Astrocyte of the cerebellum (primary cell): ENCODE measurements at places on chromosomes 11 and 22.
A peak's percentile ranks its signal among the peaks of the same experiment; 100 is the strongest.

DNA sequence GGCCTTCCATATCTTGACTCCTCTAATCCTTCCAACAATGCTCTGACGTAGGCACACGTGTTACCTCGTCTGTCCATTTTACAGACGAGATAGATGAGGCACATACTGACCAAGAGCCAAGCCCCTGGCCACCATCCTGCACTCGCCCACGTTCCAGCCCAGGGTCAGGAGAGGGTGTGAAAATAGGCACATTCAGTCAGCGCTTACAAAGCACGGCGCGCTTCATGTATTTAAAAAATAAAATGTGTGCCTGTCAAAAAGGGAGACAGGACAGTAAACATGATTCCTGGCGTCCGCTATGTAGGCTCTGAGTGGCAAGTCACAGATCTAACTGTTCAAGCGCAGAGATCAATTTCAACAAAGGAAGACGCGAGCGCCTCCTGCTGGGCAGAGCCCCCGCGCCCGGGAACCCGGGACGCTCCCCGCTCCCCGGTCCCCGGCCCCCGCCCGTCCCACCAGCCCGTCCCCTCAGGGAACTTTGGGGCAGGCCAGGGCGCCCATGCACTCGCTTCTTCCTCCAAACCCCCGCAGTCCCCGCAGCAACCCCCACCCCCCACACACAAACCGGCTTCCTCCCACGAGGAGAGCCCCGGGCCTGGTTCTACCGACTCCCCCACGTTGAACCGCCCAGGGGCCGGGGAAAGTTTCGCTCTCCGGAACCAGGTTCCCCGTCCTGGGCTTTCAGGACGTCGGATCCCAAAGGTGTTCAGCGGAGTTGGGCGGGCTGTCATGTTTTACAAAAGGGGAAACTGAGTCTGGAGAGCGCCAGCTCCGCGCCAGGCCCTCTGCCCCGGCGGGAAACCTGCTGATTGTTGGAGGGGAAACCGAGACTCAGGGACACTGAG, 10.4 kb upstream of the C1QTNF6 start:
- DNase-seq: no peak

DNA sequence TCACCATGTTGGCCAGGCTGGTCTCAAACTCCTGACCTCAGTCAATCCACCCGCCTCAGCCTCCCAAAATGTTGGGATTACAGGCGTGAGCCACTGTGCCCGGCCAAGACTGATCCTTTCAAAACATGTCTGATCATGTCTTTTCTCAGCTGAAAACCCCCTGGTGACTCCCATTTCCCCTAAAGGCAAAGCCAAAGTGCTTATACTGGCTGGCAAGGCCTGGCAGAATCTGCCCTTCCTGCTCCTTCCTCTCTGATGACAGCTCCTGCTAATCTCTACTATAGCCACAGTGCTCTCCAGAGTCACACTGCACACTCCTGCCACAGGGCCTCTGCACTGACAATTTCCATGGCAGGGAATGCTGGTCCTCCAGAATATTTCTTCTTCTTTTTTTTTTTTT, 2.6 kb upstream of the MCHR1 start:
- DNase-seq: no peak

GRCh38 chr11:85485902-85486301, 141.2 kb downstream of the DLG2 start:
- DNase-seq: no peak

DNA sequence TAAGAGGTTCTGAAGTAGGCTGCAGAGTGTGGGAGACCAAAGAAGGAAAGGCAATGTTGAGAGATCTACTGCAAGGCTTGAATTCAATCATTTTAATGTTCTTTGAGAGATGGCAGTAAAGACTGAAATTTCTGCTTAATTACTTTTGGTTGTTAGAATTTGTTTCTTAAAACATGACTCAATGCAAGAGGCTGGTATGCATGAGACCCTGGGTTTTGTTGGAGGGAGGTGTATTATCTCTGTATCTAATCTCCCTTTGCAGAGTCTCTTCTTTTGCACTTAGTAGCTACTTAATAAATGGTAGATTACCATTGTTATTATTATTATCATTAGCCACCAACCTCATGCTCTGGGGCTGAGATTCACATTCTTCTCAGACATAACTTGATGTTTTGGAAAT, 87.4 kb upstream of the DRD2 start:
- DNase-seq: no peak

- no peak for DNase-seq
These were observed 59.1 kb upstream of the POU2AF2 start for GRCh38 chr11:111186308-111186915.

- no peak for DNase-seq
These were observed 82.6 kb downstream of the CYP2R1 start for GRCh38 chr11:14809466-14809865.

DNA sequence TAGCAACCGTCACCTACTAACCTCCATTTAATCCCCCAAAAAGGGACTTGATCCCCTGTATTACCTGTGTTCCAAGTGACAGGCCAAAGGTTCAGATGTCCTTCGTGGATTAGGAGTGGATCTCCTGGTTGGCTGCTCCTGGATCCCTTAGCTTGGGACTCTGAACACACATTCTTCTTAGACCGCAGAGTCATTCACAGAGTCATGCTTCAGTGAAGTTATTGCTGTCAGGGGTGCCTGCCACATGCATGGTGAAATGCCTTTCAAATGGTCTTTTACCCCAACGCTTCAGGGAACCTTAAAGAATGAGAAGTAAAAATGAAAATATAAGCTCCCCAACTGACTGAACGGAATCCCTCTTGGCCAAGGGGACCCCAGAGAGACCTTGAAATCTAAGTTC, 49.1 kb downstream of the ADAMTS8 start:
- DNase-seq: no peak

DNA sequence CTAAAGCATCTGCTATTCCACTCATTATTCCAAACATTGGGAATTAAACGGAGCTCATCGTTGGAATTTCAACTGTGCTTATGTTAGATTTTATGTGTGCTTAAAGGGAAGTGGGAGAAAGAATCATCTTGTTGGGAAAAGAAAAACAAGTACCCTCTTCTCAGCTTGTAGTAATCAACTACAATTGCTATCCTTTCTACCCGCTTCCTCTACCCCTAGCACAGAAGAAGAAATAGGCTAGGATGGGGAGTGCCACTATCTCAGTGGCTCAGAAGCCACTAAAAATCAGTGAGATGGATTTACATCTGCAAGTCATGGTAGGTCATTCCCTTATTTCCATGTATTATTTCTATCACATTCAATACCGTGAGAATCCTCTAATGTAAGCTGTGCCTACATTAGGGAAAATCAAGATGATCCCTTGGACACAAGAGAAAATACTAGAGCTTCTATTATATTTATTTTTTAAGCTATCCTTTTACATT, 97.9 kb upstream of the CD44 start:
- no peak for DNase-seq

DNA sequence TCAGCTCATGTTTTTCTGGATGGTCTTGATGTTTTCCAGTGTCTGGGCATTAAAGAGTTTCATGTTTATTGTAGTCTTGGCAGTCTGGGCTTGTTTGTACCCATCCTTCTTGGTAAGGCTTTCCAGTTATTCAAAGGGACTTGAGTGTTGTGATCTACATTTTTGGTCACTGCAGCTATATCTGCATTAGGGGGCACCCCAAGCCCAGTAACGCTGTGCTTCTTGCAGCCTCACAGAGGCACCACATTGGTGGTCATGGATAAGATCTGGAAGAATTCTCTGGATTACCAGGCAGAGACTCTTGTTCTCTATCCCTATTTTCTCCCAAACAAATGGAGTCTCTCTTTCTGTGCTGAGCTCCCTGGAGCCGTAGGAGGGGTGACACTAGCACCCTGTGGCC, 451.5 kb upstream of the FAT3 start:
- no peak for DNase-seq

GRCh38 chr11:75893251-75893650, 78.2 kb downstream of the UVRAG start:
- DNase-seq: no peak

DNA sequence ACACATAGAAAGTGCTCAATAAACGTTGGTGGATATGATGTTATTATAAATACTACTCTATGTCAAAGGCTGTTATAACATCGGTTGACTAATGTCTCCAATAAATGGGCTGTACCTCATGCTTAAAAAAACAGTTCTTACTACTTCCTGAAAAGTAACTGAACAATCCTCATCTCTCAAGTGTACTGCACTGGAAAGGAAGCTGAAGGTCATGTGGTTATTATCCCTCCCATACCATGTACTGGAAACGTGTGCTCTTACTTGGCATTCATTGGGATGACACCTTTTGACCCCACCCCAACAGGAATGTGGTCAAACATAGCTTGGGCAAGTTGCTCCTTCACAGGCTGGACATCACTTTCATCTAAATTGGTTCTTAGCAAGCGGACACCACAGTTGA, 10.6 kb downstream of the RTCB start:
- no peak for DNase-seq

GRCh38 chr11:77968337-77968736, 26.1 kb downstream of the INTS4 start:
- no peak for DNase-seq

DNA sequence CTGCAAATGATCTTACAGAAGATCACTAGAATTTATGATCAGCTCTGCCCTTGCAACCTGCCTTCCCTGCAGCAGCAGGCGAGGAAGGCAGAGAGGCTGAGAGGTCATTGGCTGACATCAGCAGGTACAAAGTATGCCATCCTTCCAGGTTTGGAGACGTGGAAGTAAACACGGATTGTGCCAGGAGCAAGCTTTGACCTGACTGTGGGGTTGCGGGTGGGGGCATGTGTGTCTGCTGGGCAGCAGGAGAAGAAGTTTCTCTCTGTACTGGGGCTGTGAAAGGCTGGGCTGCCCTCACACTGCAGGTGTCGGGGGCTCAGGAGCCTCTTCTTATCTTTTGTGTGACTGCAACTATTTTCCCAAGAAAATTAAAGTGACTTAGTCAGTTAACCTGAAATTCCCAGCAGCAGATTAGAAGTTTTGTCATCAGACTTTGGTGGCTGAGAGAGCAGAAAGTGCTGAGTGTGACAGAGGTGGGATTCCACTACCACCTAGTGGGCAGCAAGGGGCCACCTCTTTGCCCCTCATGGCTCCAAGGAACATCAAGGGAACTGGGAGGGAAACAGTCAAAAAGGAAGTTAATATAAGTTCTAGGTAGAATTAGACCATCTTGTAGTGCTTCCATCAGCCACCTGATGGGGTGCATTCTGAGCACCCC, 565.9 kb downstream of the ETS1 start:
- no peak for DNase-seq

- no peak for DNase-seq
These were observed 12.4 kb upstream of the DSCAML1 start for GRCh38 chr11:117809236-117810055.

DNA sequence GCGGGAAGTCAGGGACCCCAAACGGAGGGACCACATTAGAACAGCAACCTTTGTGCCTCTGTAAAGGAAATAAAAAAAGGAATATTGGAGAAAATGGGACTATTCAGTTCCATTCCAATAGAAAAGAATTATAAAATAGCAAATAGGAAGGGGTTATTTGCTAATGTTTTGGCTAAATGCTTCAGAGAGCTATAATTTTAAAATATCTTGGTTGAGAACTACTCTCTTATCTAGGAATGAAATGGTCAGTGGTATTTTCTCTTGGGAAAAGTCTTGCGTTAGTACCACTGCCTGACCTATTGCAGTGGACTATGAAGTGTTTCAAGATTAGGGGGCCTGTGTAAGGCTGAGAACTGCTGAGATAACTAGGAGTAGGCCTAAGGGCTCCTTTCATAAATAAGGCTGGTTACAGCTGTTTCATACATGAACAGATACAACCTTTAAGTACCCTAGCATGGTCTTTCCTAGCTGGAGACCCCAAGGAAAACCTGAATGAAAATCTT, 6.9 kb upstream of the WEE1 start:
- DNase-seq: no peak

- DNase-seq: no peak
These were observed 3.0 kb downstream of the ME3 start for GRCh38 chr11:86669424-86669823.

DNA sequence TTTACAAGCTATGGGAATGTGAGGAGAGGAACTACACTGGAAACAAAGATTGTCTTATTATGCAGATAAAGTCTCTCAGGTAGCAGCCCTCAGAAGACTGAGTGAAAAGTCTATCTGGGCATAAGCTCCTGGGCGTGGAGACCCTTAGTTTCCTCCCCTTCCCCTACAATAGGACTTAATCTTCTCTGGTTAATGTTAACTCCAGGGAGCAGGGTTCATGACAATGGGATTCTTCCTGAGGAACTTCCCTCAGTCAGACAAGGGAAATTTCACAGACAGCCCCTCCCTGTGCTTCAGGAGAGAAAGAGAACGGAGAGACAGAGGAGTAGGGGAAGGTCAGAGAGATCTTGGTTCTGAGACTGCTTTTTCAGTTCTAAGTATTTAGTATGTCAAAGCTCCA, 1428.6 kb downstream of the LRRC4C start:
- DNase-seq: no peak

- DNase-seq: no peak
These were observed 235.5 kb downstream of the GRIK4 start for GRCh38 chr11:120746836-120747609.

GRCh38 chr22:41845380-41846267, 12.7 kb downstream of the SREBF2 start:
- no peak for DNase-seq

GRCh38 chr11:121446752-121447156, 5.4 kb upstream of the SORL1 start:
- DNase-seq: no peak

- DNase-seq: no peak
These were observed 145.2 kb downstream of the FCHSD2 start for GRCh38 chr11:72996959-72997358.

- DNase-seq: no peak
These were observed 44.2 kb downstream of the SNX19 start for GRCh38 chr11:130872102-130872501.

- peak; percentile 29 for DNase-seq
These were observed 56.4 kb downstream of the CEP164 start for GRCh38 chr11:117384045-117384444.

DNA sequence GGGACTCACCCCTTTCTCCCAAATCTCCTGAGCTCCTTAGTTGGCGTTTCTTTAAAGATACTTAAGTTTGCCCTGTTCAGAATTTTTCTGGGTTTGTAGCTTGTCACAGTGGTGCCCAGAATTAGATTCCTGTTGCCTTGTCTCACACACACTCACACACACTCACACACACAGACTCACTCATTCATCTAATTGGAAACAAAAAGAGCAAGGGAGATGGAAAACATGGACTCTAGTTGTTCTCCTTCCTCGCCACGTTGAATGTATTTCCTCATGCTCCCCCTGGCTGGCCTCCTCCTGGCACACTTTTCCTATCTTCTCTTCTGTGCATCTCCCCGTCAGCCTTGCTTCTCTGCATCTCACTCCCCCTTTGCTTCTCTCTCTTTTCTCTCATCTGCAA, 752.3 kb downstream of the NTM start:
- DNase-seq: no peak

DNA sequence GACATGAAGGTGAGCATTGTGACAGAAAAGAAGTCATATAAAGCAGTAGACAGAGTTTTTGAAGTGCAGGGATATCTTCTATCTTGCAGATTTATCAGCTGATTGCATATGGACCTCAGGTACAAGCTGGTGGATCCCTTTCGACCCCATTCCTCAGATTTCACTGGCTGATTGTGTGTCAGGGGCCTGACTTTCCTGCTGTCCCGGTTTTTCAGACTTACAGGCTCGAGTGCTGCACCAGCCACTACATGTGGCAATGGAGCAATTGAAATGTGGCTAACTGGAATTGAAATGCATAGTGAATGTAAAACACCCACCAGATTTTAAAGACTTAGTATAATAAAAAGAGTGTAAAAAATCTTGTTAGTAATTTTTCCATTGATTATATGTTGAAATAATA, 50.3 kb downstream of the CLMP start:
- no peak for DNase-seq
